Type B pancreatic cell (in vitro differentiated cells): ENCODE measurements at places on chromosomes 2 and 18. TPM values are rescaled to one million over a fixed set of nuclear protein-coding genes. Genes with fewer than 3 reads are reported as not detected.

CFAP210 gene
- total RNA-seq, result 0.19 and 1.4 TPM in 2 replicates

RHBDD1 gene
- 32.0 and 34.9 TPM in 2 replicates for total RNA-seq

LRRC30 gene
- not detected in 2 replicates for total RNA-seq

ASTL gene
- 0.93 TPM in 1 of 2 replicates, not detected in the other for total RNA-seq

MARCO gene
- total RNA-seq, result 1.1 and 1.6 TPM in 2 replicates

GKN1 gene
- total RNA-seq, result 0.36 and 1.7 TPM in 2 replicates

DNA sequence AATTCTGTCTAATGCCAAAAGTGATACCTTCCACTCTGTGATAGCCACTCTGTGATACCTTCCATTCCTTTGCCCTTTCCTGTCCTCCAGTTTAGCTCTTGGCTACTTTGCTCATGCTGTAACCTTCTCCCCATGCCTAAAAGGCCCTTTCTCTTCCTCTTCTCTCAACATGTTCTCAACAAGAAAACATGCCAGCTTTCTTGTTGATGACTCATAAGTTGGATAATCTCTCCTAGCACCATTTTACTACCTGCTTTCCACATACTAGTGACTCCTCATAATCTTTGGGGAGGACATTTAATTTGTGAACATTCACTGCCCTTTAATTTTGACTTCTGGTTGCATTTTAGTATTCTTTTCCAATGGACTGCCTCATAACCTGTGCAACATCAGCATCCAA, 55.9 kb upstream of the NT5C1B start:
- no peak overlapping the region for H3K27ac ChIP-seq
- H3K4me3 ChIP-seq, result no peak overlapping the region
- no peaks in the 10 kb centered on the region for H3K4me1 ChIP-seq
- H3K27me3 ChIP-seq, result no peaks in the 10 kb centered on the region
- peaks cover 3% of the 10 kb centered on the region for H3K36me3 ChIP-seq

GRCh38 chr2:219619235-219619634, 8.2 kb upstream of the SLC4A3 start:
- DNase-seq, result no peak
- no peak overlapping the region for H3K27ac ChIP-seq
- H3K36me3 ChIP-seq, result no peaks in the 10 kb centered on the region

GRCh38 chr18:12933327-12933726, 14.5 kb upstream of the SEH1L start:
- H3K27me3 ChIP-seq, result peaks cover 11% of the 10 kb centered on the region
- H3K27ac ChIP-seq, result no peak overlapping the region
- peaks cover 5% of the 10 kb centered on the region for H3K4me1 ChIP-seq
- no peaks in the 10 kb centered on the region for H3K36me3 ChIP-seq
- no peak for DNase-seq

GRCh38 chr2:106334802-106335201, 133.4 kb downstream of the RGPD3 start:
- peaks cover 49% of the 10 kb centered on the region for H3K4me1 ChIP-seq
- DNase-seq, result no peak
- H3K27ac ChIP-seq, result no peak overlapping the region
- no peak overlapping the region for H3K4me3 ChIP-seq

GRCh38 chr2:46263347-46263746, 33.9 kb upstream of the EPAS1 start:
- H3K27ac ChIP-seq, result no peak overlapping the region
- H3K27me3 ChIP-seq, result no peaks in the 10 kb centered on the region
- no peaks in the 10 kb centered on the region for H3K4me1 ChIP-seq
- H3K36me3 ChIP-seq, result no peaks in the 10 kb centered on the region

GRCh38 chr2:240468303-240469238, 33.1 kb downstream of the GPC1 start:
- H3K36me3 ChIP-seq, result peaks cover 4% of the 10 kb centered on the region
- no peaks in the 10 kb centered on the region for H3K27me3 ChIP-seq
- no peak overlapping the region for H3K4me3 ChIP-seq
- peaks cover 8% of the 10 kb centered on the region for H3K4me1 ChIP-seq
- H3K27ac ChIP-seq, result peak overlapping the region; percentile 60

- H3K4me1 ChIP-seq, result peaks cover 8% of the 10 kb centered on the region
- DNase-seq, result no peak
- no peaks in the 10 kb centered on the region for H3K36me3 ChIP-seq
- H3K27ac ChIP-seq, result no peak overlapping the region
- H3K4me3 ChIP-seq, result no peak overlapping the region
Measured at GRCh38 chr2:235286622-235287374, 207.0 kb upstream of the AGAP1 start.

- H3K4me3 ChIP-seq, result no peak overlapping the region
- no peaks in the 10 kb centered on the region for H3K36me3 ChIP-seq
- no peak overlapping the region for H3K27ac ChIP-seq
- no peak for DNase-seq
Measured at GRCh38 chr2:36140391-36140790, 215.2 kb upstream of the CRIM1 start.

- DNase-seq, result no peak
- H3K27ac ChIP-seq, result no peak overlapping the region
- H3K27me3 ChIP-seq, result no peaks in the 10 kb centered on the region
- no peaks in the 10 kb centered on the region for H3K36me3 ChIP-seq
Measured at GRCh38 chr2:8435608-8436007, 246.2 kb upstream of the ID2 start.

DNA sequence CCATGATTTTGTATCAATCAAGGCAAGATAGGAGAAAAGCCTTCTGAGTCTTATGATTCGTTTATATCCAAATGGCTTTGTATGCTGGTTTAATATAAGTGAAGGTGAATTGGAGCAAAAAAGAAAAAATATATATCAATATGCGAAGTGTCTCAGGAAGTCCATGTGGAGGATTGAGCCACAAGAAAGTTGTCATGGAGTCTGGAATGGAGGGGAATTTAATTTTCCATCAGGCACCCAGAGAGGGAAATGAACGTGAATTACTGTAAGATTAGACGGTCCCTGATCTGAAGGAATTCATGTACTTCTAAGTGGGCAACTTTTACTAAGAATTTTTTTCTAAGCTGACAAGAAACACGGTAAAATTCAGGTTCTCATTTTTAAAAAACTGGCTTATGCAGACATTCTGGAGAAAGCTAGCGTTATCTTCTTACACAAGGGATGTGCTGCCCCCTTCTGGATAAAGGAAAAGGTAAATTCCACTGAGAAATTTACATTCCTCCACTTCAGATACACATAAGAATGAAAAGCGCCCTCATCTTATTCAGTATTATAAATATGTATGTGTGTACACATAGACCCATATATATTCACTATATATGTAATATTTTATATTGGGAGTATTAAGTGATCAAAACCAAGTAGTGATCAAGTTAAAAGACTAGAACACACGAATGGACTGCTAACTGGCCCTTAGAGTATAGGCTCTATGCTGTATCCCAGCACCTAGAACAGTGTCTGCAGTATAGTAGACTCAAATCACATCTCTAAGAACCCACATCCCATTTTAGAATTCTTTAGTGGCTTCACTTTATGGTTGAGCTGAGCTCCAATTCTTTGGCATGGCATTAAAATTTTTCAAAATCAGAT, 289.0 kb upstream of the TFPI start:
- no peak overlapping the region for H3K27ac ChIP-seq
- no peaks in the 10 kb centered on the region for H3K4me1 ChIP-seq
- H3K4me3 ChIP-seq, result no peak overlapping the region
- H3K27me3 ChIP-seq, result no peaks in the 10 kb centered on the region

GRCh38 chr2:238667008-238667407, 180.9 kb upstream of the TWIST2 start:
- H3K27me3 ChIP-seq, result peaks cover 12% of the 10 kb centered on the region
- DNase-seq, result no peak
- no peak overlapping the region for H3K4me3 ChIP-seq
- H3K36me3 ChIP-seq, result no peaks in the 10 kb centered on the region
- no peaks in the 10 kb centered on the region for H3K4me1 ChIP-seq

GRCh38 chr2:118738524-118739308, 108.7 kb downstream of the EN1 start:
- DNase-seq, result no peak
- peaks cover 39% of the 10 kb centered on the region for H3K27me3 ChIP-seq
- H3K27ac ChIP-seq, result no peak overlapping the region
- no peaks in the 10 kb centered on the region for H3K4me1 ChIP-seq
- no peaks in the 10 kb centered on the region for H3K36me3 ChIP-seq
